ENCODE measurements at places on chromosomes 6 and 20.
A peak's percentile ranks its signal among the peaks of the same experiment; 100 is the strongest.

- DNase-seq, result no peak
Observed at GRCh38 chr6:170445487-170445886, 107.6 kb downstream of the PSMB1 start.

DNA sequence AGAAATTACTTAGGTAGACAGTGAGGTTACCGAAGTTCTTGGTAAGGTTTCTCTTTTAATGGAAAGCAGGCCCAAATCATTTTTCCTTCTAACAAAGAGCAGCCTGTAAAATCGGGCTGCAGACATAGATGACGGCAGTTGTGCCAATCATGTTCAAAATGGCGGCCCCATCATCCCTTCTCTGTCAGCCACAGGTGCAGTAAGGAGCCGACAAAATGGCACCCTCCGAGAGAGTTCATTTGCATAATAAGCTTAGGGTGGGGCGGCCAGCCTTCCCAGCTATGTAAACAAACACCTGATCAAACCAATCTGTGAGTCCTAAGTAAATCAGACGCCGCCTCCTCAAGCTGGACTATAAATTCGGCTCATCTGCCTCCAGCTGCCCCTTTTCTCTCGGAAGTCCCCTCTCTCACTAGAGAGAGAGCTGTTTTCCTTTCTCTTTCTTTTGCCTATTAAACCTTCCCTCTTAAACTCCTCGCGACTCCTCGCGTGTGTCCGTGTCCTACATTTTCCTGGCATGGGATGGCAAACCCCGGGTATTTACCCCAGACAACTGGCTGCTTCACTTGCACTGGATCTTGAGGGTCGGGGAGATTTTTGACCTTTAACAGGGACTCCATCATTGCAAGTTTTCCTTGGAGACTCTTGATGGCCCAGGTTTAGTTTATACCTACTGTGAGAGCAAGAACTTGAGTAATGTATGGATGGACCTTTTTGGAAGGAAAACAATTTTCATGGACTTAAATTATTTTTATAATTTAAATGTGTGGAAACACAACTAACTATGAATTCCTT, 8.9 kb upstream of the DDR1 start:
- DNase-seq, result peak; percentile 99

- DNase-seq, result no peak
Observed at GRCh38 chr6:147173140-147173539, 31.1 kb upstream of the STXBP5 start.

- DNase-seq, result no peak
Observed at GRCh38 chr20:40899344-40899743, 129.3 kb upstream of the TOP1 start.
